Upper lobe of left lung (tissue), 6 donors: ENCODE measurements at places on chromosomes 2 and 18. TPM values are rescaled to one million over a fixed set of nuclear protein-coding genes. Genes with fewer than 3 reads are reported as not detected.
A peak's percentile ranks its signal among the peaks of the same experiment; 100 is the strongest.

- H3K4me3 ChIP-seq: no peak overlapping the region
- H3K36me3 ChIP-seq: no peaks in the 10 kb centered on the region
Measured at GRCh38 chr2:207901829-207902228, 123.5 kb downstream of the PLEKHM3 start.

The MRO gene
- 0.77 TPM for total RNA-seq

DNA sequence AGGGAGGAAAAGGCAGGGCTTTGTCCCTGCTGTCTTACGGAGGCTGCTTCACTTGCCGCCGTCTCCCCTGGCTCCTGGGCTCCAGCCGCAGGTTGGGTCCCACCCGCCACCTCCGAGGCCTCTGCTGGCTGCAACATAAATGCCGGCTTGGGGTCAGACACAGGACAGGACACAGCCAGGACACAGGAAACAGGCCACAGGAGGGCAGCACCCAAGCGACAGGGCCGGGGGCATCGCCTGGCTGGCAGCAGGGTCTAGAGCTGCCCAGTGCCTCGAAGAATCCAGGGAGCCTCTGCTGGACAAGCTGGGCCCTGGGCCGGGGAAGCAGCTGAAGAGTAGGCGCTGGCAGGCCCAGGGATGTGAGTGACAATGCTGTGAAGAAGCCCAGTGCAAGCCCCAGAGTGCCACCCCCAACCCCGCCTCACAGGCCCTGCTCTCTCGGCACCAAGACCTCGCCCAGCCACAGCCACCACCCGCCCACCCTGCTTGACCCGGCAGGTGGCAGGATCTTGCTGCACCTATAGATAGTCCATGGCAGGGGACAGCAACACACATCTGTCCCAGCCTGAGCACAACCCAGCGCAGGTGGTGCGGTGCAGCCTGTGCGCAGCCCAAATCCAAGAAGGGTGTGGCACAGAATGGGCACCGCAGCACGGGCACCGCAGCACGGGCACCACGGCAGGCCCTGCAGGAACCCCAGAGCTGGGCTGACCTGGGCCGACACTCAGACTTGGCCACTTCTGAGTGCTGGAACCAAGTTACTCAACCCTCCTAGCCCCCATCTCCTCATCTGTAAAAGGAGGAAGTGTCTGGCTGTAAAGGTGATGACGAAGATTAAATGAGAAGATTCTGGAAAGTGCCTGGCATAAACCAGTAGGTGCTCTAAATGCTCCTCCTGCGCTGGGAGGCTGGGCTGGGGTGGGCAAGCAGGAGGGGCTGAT is 55.6 kb downstream of the BIN1 start:
- no peak overlapping the region for H3K4me3 ChIP-seq
- peak; percentile 78 for DNase-seq
- no peaks in the 10 kb centered on the region for H3K36me3 ChIP-seq
- H3K4me1 ChIP-seq: peaks cover 6% of the 10 kb centered on the region
- no peaks in the 10 kb centered on the region for H3K27me3 ChIP-seq

- H3K27me3 ChIP-seq: no peaks in the 10 kb centered on the region
- H3K27ac ChIP-seq: no peak overlapping the region
- no peaks in the 10 kb centered on the region for H3K4me1 ChIP-seq
- no peak overlapping the region for H3K4me3 ChIP-seq
- no peaks in the 10 kb centered on the region for H3K36me3 ChIP-seq
Measured at GRCh38 chr2:199108056-199108455, 349.7 kb downstream of the SATB2 start.

- H3K27me3 ChIP-seq: no peaks in the 10 kb centered on the region
- no peak for DNase-seq
- peaks cover 4% of the 10 kb centered on the region for H3K36me3 ChIP-seq
- H3K27ac ChIP-seq: no peak overlapping the region
- H3K4me1 ChIP-seq: peaks cover 7% of the 10 kb centered on the region
- H3K4me3 ChIP-seq: no peak overlapping the region
Measured at GRCh38 chr2:98519156-98519555, 74.5 kb downstream of the INPP4A start.

- H3K4me3 ChIP-seq: peak overlapping the region; percentile 60
- peaks cover 6% of the 10 kb centered on the region for H3K4me1 ChIP-seq
- H3K36me3 ChIP-seq: peaks cover 3% of the 10 kb centered on the region
- H3K27ac ChIP-seq: peak overlapping the region; percentile 95
- no peaks in the 10 kb centered on the region for H3K27me3 ChIP-seq
Measured at GRCh38 chr2:189673661-189674373, 653 bp upstream of the ANKAR start.

DNA sequence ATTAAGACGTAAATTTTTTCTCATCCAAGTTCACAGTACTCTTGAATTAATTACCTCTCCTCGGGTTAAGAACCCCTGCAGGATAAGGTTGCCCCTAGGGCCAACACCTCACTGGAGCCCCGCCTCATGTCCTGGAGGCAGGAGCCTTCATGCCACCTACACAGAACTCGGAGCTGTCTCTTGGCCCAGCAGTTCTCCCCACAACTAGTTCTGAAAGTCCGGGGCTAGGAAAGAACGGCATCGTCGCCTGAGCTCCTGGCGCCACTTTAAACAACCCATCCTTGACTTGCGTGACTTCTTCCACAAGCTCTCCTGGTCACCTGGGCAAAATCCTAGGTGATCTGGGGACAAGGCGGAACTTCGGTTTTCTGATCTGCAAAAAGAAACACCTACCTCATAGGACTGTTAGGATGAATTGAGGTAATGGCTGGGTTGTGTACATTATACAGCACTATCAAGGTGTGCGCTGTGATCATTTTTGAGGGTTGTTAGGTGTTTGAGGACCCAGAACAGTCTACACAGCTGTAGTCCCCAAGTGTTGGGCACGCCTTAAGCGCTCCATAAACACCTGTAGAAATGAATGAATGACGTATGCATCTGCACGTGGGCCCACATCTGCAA is 641 bp upstream of the ITGA6 start:
- peak overlapping the region; percentile 83 for H3K27ac ChIP-seq
- peaks cover 15% of the 10 kb centered on the region for H3K4me1 ChIP-seq
- no peak for DNase-seq
- H3K27me3 ChIP-seq: no peaks in the 10 kb centered on the region

- H3K4me1 ChIP-seq: peaks cover 10% of the 10 kb centered on the region
- no peaks in the 10 kb centered on the region for H3K27me3 ChIP-seq
- no peak overlapping the region for H3K27ac ChIP-seq
- no peak overlapping the region for H3K4me3 ChIP-seq
Measured at GRCh38 chr2:74690571-74690970, 36.5 kb downstream of the SEMA4F start.
